ENCODE measurements at places on chromosomes 1 and 21.

DNA sequence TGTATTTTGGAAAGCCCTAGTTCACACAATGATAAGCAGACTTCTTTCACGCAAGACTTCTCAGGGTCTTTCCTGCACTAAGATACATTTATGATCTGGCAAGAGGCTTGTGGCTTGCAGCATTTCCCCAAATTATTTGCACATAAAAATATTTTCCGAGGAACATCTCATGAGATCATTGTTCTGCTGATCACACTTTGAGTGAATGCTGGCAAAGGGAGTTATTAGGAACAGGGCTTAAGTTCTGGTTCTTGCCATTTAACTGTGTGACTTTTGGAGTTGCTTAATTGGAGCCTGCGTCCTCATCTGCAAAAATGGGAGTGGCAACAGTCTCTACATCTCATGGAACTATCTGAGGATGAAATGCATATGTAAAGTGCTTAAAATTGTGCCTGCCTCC is 50.2 kb downstream of the GADD45A start:
- no peak for DNase-seq

- DNase-seq, result no peak
Observed at GRCh38 chr1:185377831-185378230, 60.8 kb upstream of the IVNS1ABP start.

GRCh38 chr1:77824694-77825093 is 45.2 kb downstream of the MIGA1 start:
- no peak for DNase-seq

DNA sequence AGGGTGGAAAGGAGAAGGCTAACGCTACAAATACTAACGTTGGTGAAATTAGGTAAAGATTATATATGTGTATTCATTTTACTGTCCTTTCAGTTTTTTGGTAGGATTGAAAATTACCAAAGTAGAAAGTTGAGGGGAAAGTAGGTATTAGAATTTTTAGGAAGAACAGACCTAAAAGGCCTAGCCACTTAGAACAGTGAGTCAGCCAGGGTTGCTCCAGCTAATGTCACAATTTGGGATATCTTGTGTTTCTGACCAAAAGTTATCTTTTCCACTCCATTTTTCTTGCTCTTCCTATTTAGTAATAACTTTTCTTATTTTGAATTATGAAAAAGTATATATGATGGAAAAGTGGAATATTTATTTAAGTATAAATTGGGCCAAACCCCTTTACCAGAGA is 40.1 kb downstream of the F3 start:
- DNase-seq, result no peak

- peak; percentile 92 for DNase-seq
Observed at GRCh38 chr1:225652729-225653462, at the start of gene ENAH. TSS of gene ENAH (minus strand) at chr1:225653123. CDS start at chr1:225652690, 433 bp downstream.

DNA sequence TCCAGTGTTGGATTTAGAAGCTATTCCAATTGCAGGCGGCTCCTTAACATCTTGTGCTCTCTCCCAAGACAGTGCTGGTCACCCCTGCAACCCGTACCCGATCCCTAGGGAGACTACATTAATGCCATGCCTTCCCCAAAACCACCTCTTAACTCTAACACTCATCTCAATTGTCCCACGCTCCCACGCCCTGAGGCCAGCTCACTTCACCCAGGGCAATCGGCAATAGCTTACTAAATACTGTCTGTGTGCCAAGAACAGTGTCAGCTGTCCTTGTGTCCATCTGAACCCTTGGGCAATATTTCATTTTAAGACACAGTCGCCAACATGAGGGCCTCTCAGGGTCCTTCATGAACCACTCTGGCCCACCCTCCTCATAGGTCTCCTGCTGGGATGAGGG is 13.9 kb downstream of the C1orf198 start:
- DNase-seq, result no peak

DNA sequence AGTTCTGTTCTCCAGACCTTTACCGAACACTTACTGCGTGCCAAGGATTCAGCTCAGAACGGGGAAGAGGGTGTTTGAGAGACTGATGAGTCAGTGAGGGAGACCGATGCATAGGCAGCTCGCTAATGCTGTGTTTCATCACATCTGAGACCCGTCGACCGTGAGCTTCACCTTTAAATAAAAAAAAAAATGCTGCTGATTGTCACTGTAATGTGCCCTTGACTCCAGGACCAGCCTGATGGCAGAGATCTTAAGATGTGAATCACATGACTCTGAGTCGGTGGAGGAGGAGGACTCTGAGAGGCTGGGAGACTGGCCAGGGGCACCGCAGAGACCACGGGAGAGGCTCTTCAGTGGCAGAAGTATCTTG is 28.8 kb downstream of the SPSB1 start:
- DNase-seq, result no peak

DNA sequence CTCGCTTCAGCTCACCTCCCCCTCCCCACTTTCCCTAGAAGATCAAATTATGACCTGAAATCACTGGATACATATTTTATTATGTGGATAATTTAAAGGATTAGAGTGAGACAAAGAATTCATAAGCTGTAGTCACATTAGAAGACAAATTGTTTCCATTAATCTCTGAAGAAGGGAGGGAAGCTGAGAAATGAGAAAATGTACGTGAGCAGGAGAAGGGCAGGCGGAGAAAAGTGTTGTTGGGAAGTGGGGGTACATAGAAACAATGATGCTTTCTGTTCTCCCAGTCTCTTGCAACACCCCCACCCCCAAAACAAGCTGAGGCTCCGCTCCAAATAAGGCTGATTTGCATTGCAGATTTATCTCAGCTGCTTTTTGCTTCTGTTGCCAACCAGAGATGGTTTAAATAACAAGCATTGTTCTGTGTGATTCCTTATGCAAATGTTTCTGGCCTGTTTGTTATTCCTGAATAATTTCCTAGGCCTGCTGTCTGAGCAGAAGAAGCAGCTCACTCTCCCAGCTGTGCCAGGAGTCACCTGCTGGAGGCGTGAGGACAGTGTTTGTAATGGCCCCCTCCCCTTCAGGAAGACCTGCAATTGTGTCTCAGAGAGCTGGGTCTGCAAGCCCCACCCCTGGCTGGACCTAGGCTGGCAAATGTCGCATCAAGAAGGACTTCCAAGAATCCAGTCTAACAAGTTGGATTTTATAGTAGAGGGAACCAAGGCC is 121.8 kb upstream of the TNR start:
- peak; percentile 42 for DNase-seq

- DNase-seq, result no peak
Observed at GRCh38 chr1:86938855-86939254, 24.4 kb downstream of the HS2ST1 start.

GRCh38 chr1:227924833-227925574 is 22.7 kb downstream of the WNT9A start:
- DNase-seq, result no peak

DNA sequence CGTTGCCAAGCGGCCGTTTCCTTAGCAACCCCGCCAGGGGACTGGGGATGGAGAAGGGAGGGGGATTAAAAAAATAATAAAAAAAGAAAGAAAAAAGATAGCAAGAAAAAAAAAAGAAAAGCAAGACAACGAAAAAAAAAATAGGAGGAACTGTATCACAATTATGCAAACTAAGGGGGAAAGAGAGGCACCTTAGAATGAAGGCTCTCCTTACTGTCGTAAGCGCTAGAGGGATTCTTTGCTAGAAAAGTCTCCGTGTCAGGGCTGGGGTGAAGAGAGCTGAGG is 625 bp upstream of the NEGR1 start:
- no peak for DNase-seq

- no peak for DNase-seq
Observed at GRCh38 chr1:208848854-208849253, 604.7 kb upstream of the PLXNA2 start.

Data from frontal cortex (tissue), 4 donors.